ENCODE measurements at places on chromosomes 7 and 10. TPM values are rescaled to one million over a fixed set of nuclear protein-coding genes. Genes with fewer than 3 reads are reported as not detected.
A peak's percentile ranks its signal among the peaks of the same experiment; 100 is the strongest.

Gene TRIM50
- polyA plus RNA-seq: not detected

Gene CALML5
- polyA plus RNA-seq: not detected

DNA sequence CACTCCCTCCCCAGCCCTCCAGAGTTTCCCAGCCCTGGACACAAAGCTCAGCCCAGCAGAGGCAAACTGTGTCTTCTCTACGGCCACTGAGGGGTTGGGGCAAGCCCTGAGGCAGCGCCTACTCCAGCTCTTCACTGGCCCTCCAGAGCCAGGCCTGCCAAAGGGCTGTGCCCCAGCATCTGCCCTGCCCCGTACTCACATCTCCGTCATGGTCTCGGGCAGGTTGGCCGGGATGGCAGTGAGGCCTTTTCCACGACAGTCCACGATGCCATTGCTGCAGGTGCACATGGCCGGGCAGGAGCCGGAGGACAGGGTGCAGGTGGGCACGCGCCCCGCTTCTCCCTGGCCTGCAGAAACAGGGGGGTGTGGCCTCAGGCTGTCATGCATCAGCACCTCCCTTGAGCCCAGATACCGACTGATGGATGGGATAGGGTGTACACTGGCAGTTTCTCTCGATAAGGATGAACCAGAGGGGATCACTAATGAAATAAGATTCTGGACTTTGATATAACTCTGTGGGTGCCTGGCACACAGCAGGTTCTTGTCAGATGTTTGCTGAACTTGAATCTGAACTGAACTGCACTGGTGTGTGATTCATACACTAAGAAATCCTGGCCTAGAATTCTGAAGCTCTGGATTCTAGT lies 125.2 kb downstream of the SLIT1 start:
- DNase-seq: no peak
- H3K4me3 ChIP-seq: no peak overlapping the region
- no peak overlapping the region for H3K27ac ChIP-seq
- H3K4me1 ChIP-seq: no peaks in the 10 kb centered on the region
- H3K36me3 ChIP-seq: no peaks in the 10 kb centered on the region
- no peaks in the 10 kb centered on the region for H3K27me3 ChIP-seq

Gene EXOC4
- 52.2 TPM for polyA plus RNA-seq

DNA sequence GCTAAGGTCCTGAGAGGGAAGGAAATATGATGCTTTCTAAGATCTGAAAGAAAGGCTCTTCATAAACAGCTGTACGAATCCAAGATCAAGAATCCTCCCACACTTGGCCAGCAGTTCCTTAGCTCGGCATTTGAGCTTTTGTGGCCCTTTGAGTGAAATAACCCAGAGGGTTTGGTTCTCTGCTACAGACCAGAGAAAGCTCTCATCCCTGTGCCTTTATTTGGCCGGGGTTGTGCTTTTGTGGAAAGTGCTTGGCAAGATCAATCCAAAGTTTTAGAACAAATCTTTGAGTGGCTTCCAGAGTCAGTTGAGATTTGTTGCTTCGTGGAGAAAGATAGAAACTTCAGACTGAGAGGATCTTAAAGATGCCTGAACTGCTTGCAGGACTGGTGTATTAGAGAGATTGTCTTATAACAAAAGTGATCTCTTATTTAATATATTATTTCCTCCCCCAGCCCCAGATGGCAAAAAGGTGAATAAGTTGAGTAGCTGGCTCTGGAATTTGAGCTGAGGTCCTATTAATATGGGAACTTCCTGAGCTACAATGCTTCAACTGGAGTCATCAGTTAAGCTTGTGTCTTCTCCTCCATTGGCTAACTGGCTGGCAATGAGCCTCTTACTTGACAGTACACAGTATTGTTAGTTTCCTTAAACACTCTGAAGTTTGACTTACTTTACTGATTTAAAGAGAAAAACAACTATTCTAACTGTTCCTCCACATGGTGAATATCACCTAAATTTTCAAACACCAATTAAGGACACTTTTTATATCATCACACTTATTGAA lies 687.3 kb downstream of the MAGI2 start:
- H3K4me1 ChIP-seq: no peaks in the 10 kb centered on the region
- H3K36me3 ChIP-seq: no peaks in the 10 kb centered on the region
- DNase-seq: no peak
- no peaks in the 10 kb centered on the region for H3K27me3 ChIP-seq
- H3K4me3 ChIP-seq: no peak overlapping the region
- no peak overlapping the region for H3K27ac ChIP-seq

- no peak overlapping the region for H3K4me3 ChIP-seq
- DNase-seq: no peak
- H3K27me3 ChIP-seq: no peaks in the 10 kb centered on the region
These were observed 401.2 kb downstream of the THSD7A start for GRCh38 chr7:11430841-11431240.

DNA sequence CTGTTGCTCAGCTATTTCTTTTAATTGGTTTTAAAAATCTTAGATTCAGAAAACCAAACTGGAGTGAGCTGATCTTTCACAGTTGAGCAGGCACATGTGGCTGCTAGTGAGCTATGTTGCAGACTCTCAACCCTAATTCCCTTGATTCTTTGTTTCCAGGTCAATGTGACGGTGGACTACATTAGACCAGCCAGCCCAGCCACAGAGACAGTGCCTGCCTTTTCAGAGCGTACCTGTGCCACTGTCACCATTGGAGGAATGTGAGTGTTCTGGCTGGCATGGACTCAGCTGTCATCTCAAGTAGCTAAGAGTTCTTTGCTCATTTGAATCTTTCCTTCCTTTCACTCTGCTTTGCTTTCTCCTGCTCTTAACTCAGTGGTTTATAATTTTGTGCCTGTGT lies 187.1 kb downstream of the LRRC4 start:
- peaks cover 30% of the 10 kb centered on the region for H3K36me3 ChIP-seq
- H3K4me1 ChIP-seq: no peaks in the 10 kb centered on the region
- no peak overlapping the region for H3K4me3 ChIP-seq
- no peak overlapping the region for H3K27ac ChIP-seq
- H3K27me3 ChIP-seq: no peaks in the 10 kb centered on the region
- no peak for DNase-seq

Gene CALML3
- polyA plus RNA-seq: not detected

- no peaks in the 10 kb centered on the region for H3K4me1 ChIP-seq
- no peak overlapping the region for H3K27ac ChIP-seq
These were observed 46.5 kb downstream of the AMPH start for GRCh38 chr7:38584443-38585210.

Gene CREB5
- polyA plus RNA-seq: not detected

DNA sequence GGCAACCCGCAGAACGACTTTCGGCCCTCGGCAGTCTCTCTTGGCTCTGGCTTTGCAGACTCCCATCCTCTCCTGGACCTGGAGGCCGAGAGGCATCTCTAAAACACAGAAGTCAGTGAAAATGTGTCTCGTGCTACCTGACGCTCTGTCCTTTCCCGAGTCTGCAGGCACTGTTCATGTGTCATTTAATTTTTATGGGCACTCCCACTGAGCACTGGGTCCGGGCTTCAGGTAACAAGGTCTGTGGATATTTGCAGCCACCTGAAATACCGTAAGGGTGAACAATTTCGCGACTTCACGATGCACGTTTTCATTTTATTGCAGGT lies 96.8 kb downstream of the GLRX3 start:
- H3K27me3 ChIP-seq: no peaks in the 10 kb centered on the region
- H3K27ac ChIP-seq: no peak overlapping the region
- no peak overlapping the region for H3K4me3 ChIP-seq
- no peaks in the 10 kb centered on the region for H3K4me1 ChIP-seq

DNA sequence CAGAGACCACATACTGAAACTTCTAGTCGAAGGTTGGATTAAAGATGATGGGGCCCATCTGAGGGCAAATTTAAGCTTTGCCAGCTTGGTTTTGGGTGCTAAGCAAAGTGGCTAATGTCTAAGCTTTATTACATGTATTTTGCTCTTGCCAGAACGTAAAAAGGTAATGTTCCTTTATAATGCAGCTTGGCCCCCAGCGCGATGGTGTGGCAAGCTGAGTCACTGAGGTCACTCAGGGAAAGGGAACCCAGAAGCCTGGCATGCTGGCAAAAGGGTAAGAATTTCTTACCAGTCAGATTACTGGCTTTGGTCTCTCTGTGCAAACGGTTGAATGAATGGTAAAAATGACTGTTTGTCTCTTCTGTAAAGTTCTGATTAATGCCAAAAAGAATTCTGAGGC lies 158.3 kb upstream of the KCND2 start:
- no peaks in the 10 kb centered on the region for H3K36me3 ChIP-seq
- H3K27me3 ChIP-seq: no peaks in the 10 kb centered on the region
- no peaks in the 10 kb centered on the region for H3K4me1 ChIP-seq
- H3K27ac ChIP-seq: no peak overlapping the region
- H3K4me3 ChIP-seq: no peak overlapping the region

DNA sequence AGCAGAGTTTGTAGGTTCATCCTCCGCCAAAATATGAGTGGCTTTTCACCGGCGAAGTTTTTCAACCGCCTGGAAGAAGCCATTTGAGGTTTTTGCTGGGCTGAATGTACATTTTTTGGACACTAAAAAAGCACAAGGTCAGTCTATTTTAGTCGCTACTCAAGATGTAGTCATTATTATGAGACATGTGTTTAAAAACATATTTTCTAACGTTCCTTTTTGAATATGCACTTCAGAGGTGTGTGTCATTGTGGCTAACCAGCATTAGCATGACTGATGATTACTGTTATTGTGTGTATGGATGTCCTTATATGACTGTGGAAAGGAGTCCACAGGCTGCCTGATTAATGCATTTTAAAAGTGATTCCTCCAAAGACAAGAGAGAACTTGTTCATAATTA lies 605.4 kb downstream of the INHBA start:
- no peaks in the 10 kb centered on the region for H3K36me3 ChIP-seq
- H3K27me3 ChIP-seq: no peaks in the 10 kb centered on the region
- no peaks in the 10 kb centered on the region for H3K4me1 ChIP-seq
- H3K27ac ChIP-seq: no peak overlapping the region
- no peak for DNase-seq
- H3K4me3 ChIP-seq: no peak overlapping the region

GRCh38 chr10:22252801-22253579 lies 35.2 kb upstream of the EBLN1 start:
- DNase-seq: peak; percentile 58
- peak overlapping the region; percentile 75 for H3K4me3 ChIP-seq
- H3K4me1 ChIP-seq: peaks cover 30% of the 10 kb centered on the region
- H3K27me3 ChIP-seq: peaks cover 20% of the 10 kb centered on the region
- H3K27ac ChIP-seq: peak overlapping the region; percentile 80
- no peaks in the 10 kb centered on the region for H3K36me3 ChIP-seq

Gene SPDYE5
- polyA plus RNA-seq: not detected

Gene PLPP4
- polyA plus RNA-seq: not detected

Gene GPR85
- polyA plus RNA-seq: not detected

- H3K27ac ChIP-seq: no peak overlapping the region
- no peak overlapping the region for H3K4me3 ChIP-seq
- no peaks in the 10 kb centered on the region for H3K36me3 ChIP-seq
- H3K27me3 ChIP-seq: no peaks in the 10 kb centered on the region
These were observed 162.1 kb downstream of the DIP2C start for GRCh38 chr10:527416-527815.

Gene MGAM2
- not detected for polyA plus RNA-seq

Gene ABLIM1
- 131 TPM for polyA plus RNA-seq

GRCh38 chr10:44853148-44853734 lies 57.9 kb upstream of the TMEM72 start:
- no peaks in the 10 kb centered on the region for H3K27me3 ChIP-seq
- no peak overlapping the region for H3K4me3 ChIP-seq
- no peaks in the 10 kb centered on the region for H3K36me3 ChIP-seq
- H3K27ac ChIP-seq: no peak overlapping the region

Gene GIMAP2
- 142 TPM for polyA plus RNA-seq

- H3K4me3 ChIP-seq: no peak overlapping the region
- no peaks in the 10 kb centered on the region for H3K36me3 ChIP-seq
- H3K4me1 ChIP-seq: peaks cover 7% of the 10 kb centered on the region
- no peak overlapping the region for H3K27ac ChIP-seq
- no peak for DNase-seq
These were observed 13.1 kb upstream of the CAMK2G start for GRCh38 chr10:73887294-73888039.

Gene PAX4
- polyA plus RNA-seq: not detected

Gene FEZF1
- not detected for polyA plus RNA-seq

Gene LLCFC1
- not detected for polyA plus RNA-seq
